ENCODE measurements at places on chromosomes 5 and 9.

DNA sequence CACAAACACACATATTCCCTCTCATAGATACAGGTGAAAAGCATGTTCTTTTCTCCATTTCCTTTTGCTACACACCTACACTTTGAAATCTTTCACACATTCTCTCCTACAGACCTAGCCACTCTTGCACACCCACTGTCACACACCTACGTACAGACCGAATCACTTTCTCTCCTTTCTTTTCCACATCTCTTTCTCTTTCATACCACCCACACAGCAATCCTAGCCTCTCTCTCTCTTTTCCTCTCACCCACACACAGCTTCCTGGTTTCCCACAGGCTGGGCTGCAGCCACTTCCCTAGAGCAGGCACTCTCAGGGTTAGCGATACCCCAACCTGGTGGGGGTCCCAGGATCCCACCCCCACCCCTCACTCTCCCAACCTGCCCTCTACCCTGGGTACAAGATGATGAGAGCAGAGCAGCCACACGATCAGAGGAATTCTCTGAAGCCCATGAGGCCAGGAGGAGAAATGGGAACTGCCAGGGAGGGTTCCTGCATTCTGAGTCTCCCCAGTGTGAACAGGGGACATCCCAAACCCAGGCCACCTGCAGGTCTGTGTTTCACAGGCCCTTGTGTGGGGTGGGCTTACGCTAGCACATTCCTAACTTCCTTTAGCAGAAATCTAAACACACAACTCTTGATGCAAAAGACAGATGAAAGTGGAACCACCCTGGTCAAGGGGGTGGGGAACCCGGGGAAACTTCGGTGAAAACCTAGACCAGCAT lies 17.1 kb upstream of the SYNPO start:
- no peak for DNase-seq

DNA sequence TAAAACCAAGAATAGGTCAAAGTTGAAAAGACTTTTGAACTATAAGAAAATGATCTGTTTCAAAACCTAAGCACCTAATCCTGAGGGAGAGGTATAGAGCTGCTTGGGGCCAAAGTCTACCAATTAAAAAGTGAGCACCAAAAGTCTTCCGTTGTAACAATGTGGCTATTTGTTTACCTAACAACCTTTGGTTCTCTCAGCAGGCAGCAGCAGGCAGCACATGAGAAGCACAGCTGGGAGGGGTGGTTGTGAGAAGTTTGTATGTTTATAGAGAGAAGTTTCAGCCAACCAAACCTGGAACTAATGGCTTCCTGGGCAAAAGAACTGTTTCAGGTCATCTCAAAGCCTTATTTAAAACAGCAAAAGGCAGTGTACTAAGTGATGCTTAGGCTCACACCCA lies 59.8 kb upstream of the TBC1D9B start:
- no peak for DNase-seq

DNA sequence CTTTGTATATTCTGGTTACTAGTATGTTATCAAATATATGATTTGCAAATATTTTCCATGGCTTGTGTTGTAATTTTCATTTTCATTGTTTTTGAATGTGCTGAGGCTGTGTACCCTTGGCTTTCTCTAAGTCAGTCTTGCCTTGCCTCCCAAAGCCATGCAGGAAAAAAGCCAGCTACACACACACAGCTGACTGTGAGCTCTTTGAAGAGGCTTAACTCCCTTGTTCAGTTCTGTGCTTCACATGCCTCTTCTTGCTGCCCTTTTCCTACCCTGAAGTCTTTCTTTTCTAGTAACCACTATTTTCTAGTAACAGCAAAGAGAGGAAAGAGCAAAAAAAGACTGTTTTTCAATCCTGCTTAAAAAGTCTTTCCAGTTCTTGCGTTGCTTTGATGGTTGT lies 53.9 kb downstream of the KCNN2 start:
- no peak for DNase-seq

DNA sequence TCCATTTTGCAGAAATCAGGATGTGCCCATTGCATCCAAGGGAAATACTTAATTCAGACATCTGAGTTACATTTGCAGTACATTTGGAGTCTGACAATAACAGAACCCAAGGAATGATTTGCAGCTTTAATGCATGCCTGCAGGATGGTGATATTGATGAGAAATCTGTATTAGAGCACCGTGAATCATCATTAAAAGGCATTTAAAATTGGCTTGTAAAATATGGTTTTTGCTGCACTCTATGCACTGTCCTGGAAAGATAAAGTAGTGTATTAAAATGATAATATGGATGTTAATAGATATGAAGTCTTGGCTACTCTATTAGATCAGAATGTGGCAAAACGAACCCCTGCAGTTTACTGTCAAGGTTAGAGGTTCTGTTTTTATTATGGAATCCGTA lies 556.9 kb downstream of the MAT2B start:
- no peak for DNase-seq

GRCh38 chr5:28430565-28431178 lies 1392.3 kb upstream of the CDH9 start:
- no peak for DNase-seq

DNA sequence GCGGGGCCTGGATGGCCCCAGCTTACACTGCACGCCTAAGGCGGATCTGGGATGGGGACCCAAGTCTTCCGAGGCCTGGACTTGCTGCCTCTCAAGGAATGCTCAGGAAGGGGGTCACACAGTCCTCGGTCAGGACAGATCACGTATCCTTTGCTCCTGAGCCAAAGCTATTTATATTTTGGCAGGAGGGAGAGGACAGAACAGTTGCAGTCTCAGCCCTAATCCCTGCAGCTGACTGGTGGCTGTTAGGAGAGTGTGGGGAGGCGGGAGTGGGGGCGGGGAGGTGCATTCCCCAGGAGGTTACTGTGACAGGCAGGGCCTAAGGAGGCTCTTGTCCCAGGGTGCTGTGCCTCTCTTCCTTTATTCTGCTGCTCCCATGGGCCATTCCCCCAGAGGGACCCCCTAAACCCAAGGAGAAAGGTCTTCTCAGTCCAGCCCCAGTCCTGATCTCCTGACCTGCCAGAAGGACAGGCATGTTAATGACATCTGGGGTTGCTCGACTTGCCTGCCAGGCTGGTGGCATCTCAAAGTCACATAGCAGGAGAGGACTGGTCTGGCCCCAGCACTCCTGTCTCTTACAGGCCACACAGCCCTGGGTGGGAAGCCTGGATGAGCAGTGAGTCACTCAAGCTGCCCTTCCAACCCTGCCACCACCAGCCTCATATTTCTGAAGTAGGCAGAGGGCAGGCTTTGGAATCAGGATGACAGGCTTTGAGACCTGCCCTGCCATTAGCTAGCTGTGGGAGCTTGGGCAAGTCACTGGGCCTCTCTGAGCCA lies 51.9 kb downstream of the COL27A1 start:
- DNase-seq = no peak

DNA sequence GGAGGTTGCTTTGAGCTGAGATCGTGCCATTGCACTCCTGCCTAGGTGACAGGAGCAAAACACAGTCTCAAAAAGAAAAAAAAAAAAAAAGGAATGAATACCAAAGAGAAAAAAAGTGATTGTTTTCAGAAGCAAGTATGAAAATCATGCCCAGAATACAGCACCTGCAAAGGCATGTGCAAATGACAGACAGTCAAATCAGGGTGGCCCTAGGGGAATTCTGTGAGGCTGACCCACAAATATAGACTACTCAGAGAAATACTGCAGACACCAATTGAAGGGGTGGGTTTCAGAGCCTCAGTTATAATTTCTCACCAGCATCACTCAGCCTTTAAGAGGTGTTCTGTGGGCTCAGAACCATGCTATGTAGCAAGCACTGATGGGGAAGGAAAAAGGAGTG lies 28.6 kb downstream of the DCAF12 start:
- DNase-seq = no peak

DNA sequence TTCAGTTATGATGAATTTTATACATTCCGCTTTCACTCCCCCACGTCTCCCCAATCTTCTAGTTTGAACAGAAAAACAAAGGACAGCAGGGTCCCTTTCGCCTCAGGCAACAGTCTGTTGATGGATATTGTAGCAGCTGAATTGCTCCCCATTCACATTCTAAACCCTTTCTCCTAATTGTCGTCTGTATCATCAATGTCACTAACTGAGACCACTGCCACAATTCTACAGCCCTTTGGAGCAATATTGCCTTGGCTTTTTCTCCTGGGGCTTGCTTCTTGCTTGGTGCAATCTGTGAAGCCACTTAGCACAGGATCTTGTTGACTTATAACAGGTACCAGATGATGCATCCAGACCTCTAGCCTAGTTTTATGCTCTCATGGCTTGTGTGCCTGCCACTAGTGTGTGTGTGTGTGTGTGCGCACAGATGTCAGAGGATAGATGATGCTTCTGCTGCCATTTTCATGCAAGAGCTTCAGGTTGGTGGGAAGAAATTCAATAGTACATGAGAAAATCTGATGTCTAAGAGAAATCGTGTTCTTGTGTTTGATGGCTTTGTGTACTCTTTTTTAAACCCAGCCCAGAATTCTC lies 195.2 kb upstream of the ISL1 start:
- DNase-seq = no peak

DNA sequence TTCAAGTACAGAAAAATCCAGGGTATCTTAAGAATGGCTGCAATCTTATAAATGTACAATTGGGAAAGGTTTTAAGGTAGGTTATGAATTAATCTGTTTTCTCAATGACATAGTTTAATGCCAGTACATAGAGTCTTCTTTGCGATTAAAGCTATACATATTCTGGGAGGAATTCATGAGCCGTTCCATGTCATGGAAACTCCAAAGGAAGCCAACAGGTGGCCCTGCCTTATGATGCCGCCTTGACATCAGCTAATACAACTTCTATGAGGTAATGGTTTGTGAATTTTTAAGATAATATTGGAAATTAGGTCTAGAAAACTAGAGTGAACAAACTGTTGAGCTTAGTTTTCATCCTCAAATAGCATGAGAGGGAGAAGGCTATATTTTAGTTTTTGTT lies 713.4 kb downstream of the EFNA5 start:
- DNase-seq = no peak

DNA sequence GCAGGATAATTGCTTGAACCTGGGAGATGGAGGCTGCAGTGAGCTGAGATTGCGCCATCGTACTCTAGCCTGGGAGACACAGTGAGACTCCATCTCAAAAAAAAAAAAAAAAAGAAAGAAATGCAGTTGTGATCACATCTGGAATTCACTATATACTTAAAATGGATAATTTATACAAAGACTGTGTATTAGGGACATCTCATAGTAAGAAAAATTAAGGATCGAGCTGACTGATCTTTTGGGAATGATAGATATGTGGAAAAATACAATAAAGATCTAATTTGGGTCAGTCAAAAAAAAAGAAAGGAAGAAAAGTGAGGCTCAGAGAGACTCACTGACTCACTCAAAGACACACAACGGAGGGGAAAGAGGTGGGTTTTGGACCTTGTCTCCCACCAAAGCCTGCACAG lies 73.2 kb upstream of the STXBP1 start:
- DNase-seq = no peak

DNA sequence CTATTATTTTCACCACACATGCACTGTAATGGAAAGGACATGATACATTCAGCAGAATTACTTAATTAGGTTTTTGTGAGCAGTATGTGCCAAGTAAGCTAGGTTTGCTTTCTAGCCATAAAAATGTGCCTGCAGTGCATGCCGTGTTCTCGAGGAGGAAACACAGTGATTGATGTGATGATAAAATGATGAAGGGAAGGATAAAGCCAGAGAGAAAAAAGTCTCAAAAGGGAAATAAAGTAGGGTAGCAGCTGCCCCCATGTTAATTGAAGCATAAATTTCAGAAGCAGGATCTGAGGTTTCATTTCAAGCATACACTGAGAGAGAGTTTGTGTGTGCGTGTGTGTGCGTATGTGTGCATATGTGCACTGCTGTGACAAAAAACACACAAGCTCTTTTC lies 714.2 kb upstream of the C9orf72 start:
- DNase-seq = no peak

DNA sequence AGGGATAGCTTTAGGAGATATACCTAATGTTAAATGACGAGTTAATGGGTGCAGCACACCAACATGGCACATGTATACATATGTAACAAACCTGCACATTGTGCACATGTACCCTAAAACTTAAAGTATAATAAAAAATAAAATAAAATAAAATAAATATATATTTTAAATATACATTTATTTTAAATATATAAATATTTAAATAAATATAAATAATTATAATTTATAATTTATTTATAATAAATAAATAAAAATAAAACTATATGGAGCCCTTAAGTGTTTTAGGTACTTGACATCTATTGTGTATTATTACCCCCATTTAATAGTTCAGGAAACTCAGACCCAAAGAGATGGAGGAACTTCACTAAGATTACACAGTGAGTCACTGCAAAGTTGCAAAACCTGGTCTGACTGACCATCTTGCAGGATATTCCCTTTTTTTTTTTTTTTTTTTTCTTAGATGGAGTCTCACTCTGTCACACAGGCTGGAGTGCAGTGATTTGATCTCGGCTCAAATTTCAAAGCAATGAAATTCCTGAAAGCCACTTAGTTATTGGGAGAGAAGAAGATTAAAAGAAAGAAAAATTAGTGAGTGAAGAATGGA lies 5.8 kb upstream of the C5orf52 start:
- no peak for DNase-seq

DNA sequence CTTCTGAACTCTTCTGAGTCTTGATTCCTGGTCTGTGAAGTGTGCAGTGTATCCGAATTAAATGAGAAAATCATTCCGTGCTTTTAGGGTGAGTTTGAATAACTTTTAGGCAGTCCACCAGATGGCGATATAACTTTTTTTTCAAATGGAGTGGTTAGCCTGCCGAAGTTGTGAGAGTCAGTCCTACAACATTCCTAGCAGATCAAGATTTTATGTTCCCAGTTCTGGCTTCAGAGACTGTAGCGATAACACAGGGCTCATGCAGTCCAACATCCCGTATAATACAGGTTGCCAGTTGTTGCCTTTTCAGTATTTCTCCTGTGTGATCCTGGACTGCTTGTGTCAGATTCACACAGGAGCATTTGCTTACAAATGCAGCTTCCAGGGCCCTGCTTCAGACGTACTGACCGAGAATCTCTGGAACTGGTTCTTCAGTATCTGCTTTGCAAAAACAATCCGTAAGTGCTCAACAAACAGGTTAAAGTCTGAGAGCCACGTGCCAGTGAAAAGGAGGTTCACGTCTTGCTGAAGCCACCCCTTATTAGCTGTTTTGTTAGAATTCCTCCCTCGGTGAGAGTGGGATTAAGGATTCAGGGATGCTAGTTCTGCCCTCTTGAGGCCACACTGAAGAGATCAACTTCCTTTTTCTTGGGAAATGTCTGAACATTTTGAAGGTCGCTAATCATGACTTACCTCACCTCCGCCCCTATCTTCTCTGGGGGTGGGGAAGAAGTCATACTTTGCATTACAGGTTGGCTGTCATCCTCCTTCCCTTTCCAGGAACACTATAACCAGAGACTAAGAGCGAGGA lies 22.8 kb downstream of the SMIM3 start:
- no peak for DNase-seq

GRCh38 chr5:2102819-2103776 lies 220.4 kb upstream of the IRX4 start:
- DNase-seq = no peak

All from NCI-H2081 treated with DMSO at 0.1 percent for 48 hours (cell line).